Endothelial cell (in vitro differentiated cells): ENCODE measurements at places on chromosomes 5 and 9.

DNA sequence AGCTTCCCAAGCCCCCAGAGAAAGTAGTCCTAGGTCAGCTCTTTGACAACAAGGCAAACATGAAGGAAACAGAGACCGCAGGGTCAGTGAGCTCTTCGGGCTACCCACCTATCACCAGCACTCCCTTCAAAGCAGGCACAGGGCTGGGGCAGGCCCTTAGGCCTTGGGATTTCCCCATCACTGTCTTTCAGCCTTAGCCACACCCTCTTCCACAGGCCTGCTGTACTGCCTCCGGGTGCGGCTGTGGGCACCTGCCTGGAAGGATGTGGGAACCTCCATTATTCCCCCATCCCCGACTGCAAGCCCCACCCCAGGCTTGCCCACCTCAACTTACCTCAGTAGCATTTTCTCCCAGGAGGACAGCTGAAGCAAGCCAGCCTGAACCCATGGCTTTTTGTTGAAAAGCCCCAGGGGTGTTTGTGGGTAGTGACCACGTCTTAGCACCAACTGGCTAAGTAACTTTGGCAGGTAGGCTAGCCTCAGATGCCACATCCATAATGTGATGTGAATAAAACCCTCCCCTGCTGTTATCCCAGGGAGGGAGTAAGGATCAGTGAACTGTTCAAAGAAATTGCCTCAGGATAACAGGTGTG is 100.2 kb downstream of the PIK3R1 start:
- DNase-seq, result no peak

GRCh38 chr5:35341189-35341588 is 110.9 kb upstream of the PRLR start:
- no peak for DNase-seq

DNA sequence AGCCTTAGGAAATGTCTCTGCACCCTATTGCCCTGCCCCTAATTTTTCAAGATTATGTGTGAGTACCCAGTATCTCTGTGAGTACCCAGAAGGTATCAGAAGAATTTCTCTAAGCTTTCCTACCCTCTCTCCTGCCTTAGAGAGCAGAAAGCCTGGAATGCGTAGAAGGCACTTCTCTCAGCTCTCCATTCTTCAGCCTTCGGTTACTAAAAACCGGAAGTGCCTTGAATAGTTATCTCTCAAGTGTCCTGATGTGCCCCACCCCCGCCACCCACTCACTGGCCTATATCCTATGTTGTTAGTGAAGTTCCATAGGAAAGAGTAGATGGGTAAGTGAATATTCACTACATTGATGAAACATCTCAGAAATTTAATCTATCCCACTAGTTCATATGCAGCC is 210.7 kb upstream of the CDH10 start:
- DNase-seq, result no peak

- no peak for DNase-seq
These were observed 249.0 kb upstream of the ZNF608 start for GRCh38 chr5:124995421-124995820.
